ENCODE measurements at places on chromosomes 12 and 14.

DNA sequence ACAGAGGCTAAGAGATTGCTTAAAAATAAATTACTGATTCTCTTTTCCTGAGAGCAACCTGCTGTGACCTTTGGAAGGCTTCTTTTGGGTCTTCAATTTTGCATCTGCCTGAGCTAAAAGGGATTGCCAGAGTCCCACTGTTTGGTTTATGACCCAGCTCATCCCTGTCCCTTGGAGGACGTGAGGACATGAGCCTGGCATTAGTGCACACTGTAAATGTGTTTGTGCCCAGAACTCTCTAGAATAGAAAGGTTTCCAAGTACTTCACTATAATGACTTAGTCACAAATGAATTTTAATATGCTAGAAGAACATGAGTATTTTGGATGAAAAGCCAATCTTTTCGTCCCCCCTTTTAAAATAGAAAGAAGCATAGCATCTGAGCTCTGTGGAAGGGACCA is 47.1 kb upstream of the CDKN3 start:
- no peak for DNase-seq

GRCh38 chr12:12823300-12823699 is 10.2 kb downstream of the DDX47 start:
- DNase-seq: no peak

GRCh38 chr12:15411842-15412241 is 89.5 kb downstream of the PTPRO start:
- no peak for DNase-seq

DNA sequence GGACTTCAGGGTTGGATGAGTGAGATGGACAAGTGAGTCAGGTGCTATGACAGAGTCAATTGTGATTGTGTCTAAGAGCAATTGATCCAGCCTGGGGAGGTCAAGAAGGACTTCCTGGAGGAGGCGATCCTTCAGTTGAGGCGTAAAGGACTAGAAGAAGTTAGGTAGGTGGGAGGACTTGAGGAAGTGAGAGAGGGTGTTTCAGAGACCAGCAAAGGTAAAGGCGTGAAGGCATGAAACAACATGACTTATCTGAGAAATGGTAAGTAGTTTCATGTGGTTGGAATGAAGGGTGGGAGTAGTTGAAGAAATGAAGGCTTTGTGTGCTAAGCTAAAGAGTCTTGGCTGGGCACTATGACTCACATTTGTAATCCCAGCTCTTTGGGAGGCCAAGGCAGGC is 48.9 kb upstream of the PPP1CC start:
- no peak for DNase-seq

GRCh38 chr12:460261-461230 is 807 bp downstream of the B4GALNT3 start:
- DNase-seq: no peak

- DNase-seq: no peak
Observed at GRCh38 chr14:50447461-50447860, 50.8 kb upstream of the CDKL1 start.

GRCh38 chr12:53060064-53060720 is 10.3 kb downstream of the TNS2 start:
- DNase-seq: no peak

DNA sequence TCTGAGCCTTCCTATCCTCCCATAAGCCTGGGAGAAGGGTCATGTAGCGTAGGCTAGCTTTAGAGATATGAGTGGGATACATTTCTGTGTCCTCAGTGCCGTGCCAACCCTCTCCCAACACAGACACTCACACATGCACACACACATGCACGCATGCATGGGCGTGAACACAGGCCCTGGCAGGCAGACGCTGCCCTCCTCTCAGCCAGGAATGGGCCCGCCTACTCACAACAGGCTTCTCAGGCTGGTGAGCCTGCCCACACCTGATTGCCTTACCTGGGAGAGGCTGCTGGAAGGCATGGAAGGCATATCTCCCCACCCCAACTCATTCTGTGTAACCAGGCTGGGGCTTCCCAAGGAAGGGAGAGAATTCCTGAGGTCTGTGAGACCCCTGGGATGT is 12.8 kb upstream of the ACVR1B start:
- no peak for DNase-seq

DNA sequence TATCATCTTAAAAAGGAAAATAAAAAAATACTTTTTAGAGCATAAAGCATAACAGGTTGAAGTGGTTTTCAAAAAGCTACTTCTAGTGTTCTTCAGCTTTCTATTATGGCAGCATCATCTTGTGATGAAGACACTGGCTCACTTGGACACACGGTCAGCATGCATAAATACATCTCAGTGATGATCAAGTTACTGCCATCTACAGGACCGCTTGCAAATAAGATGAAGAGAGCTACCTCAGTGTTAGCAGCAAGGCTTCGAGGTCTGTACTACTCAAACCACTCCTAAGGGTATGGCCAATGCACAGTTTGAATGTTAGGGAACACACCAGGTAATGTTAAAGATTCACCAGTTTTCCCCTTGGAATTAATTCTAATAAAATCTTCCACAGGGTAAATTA is 58.8 kb downstream of the GALC start:
- DNase-seq: no peak

GRCh38 chr14:62443796-62444195 is 601.5 kb downstream of the KCNH5 start:
- DNase-seq: no peak

DNA sequence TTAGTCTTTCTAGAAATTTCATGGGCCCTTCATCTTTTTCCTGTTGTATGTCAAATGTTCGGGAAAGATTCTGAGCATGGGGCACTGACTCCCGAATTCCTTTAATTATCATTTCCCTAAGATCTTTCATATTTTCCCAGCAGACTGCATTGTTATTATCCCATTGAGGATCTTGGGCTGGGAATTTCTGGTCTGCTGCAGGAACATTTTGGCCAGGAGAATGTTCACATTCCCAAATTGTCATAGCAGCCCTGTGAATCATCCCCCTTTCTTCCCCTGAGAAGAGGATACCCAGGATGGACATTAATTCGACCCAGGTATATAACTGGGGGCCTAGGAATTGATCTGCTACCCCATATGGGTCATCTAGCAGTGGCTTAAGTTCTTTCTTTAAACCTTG is 112.5 kb downstream of the RIN3 start:
- no peak for DNase-seq

- no peak for DNase-seq
Observed at GRCh38 chr12:1797991-1798640, 22.2 kb upstream of the LRTM2 start.

GRCh38 chr14:61562321-61563161 is 132.8 kb upstream of the HIF1A start:
- DNase-seq: no peak

DNA sequence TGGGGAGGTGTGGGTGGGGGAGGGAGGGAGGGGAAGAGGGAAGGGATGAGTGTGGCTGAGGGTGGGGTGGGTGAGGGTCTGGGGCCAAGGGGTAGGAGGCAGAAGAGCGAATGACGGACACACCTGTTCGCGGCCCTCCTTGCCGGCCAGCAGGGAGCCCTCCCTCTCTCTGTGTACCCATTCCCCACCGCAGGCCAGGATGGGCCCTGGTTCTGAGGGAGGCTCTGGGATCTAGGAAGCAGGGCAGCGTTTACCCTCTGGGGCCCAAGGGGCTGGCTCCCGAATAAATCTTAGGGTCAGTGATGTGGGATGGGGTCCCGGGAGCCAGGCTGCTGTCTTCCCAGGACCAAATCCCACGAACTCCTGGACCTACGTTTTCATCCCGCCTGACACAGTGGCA is 46.0 kb upstream of the ESRRB start:
- DNase-seq: no peak

- no peak for DNase-seq
Observed at GRCh38 chr12:3795492-3796133, 42.7 kb upstream of the CRACR2A start.

- DNase-seq: no peak
Observed at GRCh38 chr12:68042212-68042699, 53.0 kb downstream of the IFNG-AS1 start.

GRCh38 chr12:58479401-58479800 is 440.9 kb downstream of the LRIG3 start:
- DNase-seq: no peak

DNA sequence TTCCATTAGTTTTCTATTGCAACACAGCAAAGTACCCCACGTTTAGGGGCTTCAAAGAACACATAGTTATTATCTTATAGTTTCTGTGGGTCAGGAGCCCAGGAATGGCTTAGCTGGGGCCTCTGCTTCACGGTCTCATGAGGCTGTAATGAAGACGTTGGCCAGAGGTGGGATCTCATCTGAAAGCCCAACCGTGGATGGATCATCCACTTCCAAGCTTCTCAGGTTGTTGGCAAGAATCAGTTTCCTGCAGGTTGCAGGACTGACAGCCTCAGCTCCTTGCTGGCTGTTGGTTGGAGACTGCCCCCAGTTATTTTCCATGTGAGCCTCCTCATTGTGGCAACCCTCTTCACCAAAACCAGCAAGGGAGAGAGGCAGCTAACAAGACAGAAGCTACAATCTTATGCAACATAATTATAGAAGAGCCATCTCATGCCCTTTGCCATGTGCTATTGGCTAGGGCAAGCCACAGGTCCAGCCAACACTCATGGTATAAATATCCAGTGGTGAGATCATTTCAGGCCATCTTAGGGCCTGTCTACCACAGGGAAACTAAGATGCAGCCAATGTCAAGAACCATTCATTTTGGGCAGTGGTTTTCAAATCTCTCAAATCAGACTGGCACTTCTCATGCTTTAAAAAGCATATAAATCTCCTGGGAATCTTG is 452.4 kb downstream of the MED13L start:
- DNase-seq: no peak

- DNase-seq: no peak
Observed at GRCh38 chr12:124772289-124773170, 91.1 kb downstream of the SCARB1 start.

DNA sequence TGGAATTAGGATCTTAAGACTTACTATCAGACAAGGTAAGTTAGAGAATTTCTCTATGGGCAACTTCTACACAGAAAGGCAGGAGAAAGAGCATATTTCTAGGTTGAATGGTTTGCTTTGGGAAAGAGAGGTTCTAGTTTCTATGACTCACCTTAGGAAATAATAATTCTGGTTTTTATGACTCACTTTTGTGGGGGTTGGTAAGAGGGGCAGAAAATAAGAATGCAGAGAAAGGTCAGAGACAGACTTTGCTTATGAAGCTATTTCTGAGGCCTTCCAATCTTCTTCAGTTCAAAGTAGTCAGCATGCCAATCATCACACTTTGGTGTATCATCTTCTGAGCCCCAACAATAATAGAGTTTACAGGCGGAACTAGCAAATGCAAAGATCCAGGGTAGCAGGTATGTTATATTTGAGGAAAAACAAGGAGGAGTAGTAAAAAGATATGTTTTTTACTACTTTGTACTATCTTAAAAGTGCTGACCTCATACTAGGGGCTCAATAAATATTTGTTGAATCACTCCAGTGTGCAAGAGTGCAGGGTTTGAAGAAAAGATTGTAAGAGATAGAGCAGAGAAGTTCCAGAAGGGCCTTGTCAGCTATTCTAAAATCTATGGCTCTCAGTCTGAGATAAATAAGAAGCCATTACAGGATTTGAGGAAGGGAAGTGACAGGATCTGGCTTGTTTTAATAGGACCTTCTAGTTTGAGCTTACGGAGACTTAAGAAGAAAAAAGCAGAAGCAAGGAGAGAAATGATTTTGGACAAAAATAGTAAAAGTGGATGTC is 56.7 kb upstream of the LRFN5 start:
- DNase-seq: no peak

- no peak for DNase-seq
Observed at GRCh38 chr12:129696405-129696804, 207.4 kb downstream of the TMEM132D start.

- DNase-seq: no peak
Observed at GRCh38 chr12:106868982-106869700, 86.6 kb upstream of the TMEM263 start.

DNA sequence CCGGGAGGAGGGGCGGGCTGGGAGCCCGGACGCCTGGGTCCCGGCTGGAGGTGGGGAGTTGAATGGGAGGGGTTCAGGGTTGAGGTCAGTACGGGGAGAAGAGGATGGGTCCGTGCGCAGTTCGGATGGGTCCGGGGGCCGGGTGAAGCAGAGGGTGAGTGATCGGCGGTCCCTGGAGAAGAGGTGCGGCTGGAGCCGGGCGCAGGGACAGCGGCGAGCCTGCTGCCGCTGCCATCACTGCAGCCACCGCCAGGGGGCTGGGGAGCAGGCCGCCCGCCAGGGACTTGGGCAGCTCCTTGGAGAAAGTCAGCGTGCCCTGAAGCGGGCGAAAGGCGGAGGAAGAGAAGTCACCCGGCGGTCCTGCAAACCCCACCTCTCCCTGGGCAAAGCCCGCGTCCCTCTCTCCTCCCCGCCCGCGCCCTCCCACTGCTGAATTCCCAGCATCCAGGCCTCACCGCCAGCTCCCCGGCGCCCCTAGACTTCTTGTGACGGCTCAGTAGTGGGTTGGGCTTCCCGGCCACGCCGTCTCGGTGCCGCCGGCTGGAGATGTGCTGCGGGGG is 6.0 kb upstream of the GPR84 start:
- no peak for DNase-seq

- no peak for DNase-seq
Observed at GRCh38 chr12:3255057-3255456, 177.9 kb downstream of the TSPAN9 start.

- no peak for DNase-seq
Observed at GRCh38 chr14:33271216-33271615, 332.5 kb downstream of the NPAS3 start.

GRCh38 chr12:19482036-19482435 is 42.7 kb downstream of the AEBP2 start:
- no peak for DNase-seq

DNA sequence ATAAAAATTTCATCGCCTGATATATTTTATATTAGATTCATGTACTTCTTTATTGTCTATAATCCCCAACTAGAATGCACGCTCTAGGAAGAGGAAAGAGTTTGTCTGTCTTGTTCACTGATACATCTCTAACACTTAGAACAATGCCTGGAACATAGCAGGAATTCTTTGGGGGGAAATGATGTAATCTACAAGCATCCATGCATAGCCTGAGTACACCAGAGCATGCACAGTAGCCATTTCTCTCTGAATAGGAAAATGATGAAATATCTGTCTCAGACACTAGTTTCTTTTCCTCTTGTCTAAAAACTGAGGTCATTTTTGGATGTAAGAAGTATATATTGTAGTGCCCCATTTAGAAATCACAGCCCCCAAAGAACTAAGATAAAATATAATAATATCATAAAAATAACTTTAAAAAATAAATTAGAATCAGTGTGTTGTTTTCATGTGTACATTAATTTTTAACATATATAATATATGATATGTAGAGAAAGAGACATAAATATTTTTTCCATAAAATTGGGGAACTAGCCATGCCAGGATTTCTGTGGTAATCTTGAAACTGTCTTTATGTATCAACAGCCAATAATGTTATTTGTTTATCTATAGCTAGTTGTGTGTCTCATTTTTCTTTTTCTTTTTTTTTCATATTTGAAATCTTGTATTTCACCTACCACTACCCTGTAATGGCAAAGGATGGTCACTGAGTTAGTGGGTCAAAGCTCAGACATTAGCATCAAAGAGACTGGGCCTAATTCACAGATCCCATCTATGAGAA is 155.6 kb upstream of the TMCC3 start:
- no peak for DNase-seq

- DNase-seq: no peak
Observed at GRCh38 chr14:71284048-71284447, 376.8 kb downstream of the PCNX1 start.

- no peak for DNase-seq
Observed at GRCh38 chr12:26623136-26623535, 209.9 kb downstream of the ITPR2 start.

- DNase-seq: no peak
Observed at GRCh38 chr12:89547101-89547500, 21.3 kb upstream of the POC1B start.

- no peak for DNase-seq
Observed at GRCh38 chr12:102659200-102659911, 179.0 kb upstream of the IGF1 start.

- DNase-seq: no peak
Observed at GRCh38 chr14:79016828-79017505, 846.8 kb downstream of the NRXN3 start.

Data from stimulated activated CD8-positive, alpha-beta memory T cell treated with anti-CD3 and anti-CD28 coated beads, Interleukin-4, amount 100 ng/mL, for 4 hours (primary cell).